Right atrium auricular region (tissue), 2 donors: ENCODE measurements at places on chromosomes 12 and 14. TPM values are rescaled to one million over a fixed set of nuclear protein-coding genes. Genes with fewer than 3 reads are reported as not detected.
A peak's percentile ranks its signal among the peaks of the same experiment; 100 is the strongest.

GRCh38 chr12:22709292-22709691 is 84.3 kb downstream of the ETNK1 start:
- H3K27ac ChIP-seq: no peak overlapping the region
- no peak overlapping the region for H3K4me3 ChIP-seq
- no peaks in the 10 kb centered on the region for H3K4me1 ChIP-seq
- DNase-seq: no peak
- H3K36me3 ChIP-seq: no peaks in the 10 kb centered on the region

ZNF219 gene
- 66.6 TPM for total RNA-seq

DNA sequence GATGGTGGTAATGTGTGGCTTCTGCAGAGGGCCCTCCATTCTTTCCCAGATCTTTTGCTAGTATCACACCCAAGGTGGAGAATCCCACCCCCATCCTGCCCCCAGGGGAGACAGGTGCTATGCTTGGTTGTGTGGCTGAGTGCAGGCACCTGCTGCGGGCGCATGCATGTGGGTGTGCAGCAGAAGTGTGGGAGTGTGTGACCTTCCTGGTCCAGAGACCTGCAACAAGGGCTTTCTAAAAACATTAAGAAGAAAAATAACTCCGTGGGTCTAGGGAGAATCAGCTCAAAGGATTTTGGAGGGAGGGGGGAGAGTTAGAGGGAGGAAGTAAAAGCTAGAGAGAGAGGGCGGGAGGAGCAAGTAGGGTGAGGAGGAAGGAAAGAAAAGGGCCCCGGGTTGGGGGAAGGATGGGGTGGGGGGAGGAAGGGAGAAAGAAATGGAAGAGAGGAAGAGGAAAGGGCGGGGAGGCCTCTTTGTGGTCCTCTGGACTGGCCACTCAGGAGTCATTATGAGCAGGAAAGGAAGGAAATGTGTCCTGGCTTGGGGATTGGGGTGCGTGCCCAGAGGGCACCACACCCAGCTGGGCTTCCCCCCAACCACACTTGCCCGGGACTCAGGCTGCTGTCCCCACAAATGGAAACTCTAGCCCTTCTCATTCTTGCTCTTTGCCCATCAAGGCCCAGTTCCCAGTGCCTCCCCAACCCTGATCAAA is 3.1 kb upstream of the FIGNL2 start:
- H3K27ac ChIP-seq: no peak overlapping the region
- peaks cover 9% of the 10 kb centered on the region for H3K27me3 ChIP-seq
- no peaks in the 10 kb centered on the region for H3K36me3 ChIP-seq

DNA sequence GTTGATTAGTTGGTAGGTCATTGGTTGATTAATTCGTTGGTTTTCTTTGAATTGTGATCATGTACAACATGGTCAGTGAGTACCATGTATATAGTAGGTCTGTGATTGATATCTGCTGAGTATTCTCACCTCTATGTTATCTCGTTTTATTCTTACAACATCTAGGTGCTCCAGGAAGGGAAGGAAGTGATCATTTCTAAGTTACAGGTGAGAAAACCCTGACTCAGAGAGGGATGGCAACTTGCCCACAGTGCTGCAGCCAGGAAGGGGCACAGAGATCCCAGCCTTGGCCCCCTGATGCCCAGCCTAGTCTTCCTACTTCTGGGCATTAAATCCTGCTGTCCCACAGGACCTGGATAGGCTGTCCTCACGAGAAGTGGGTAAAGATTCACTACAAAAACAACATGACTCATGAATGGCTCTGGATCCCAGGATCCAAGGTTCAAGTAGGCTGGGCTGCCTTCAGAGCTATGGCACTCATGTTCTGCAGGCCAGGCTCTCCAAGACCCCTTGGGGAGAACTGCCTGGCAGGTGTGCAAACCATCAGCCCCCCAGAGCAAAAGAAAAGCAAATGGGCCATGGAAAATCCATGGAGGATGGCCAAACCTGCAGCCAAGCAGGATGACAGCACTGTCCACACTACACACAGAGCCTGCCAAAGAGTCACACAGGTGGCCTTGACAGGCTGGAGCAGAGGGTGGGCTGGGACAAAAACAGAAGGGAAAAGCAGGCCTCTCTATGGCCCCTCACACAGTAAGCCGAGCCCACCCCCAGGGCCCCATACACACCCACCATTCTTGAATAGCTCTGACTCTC is 146.2 kb downstream of the BCL11B start:
- no peak overlapping the region for H3K4me3 ChIP-seq
- H3K27me3 ChIP-seq: no peaks in the 10 kb centered on the region
- no peak overlapping the region for H3K27ac ChIP-seq
- no peaks in the 10 kb centered on the region for H3K4me1 ChIP-seq

DNA sequence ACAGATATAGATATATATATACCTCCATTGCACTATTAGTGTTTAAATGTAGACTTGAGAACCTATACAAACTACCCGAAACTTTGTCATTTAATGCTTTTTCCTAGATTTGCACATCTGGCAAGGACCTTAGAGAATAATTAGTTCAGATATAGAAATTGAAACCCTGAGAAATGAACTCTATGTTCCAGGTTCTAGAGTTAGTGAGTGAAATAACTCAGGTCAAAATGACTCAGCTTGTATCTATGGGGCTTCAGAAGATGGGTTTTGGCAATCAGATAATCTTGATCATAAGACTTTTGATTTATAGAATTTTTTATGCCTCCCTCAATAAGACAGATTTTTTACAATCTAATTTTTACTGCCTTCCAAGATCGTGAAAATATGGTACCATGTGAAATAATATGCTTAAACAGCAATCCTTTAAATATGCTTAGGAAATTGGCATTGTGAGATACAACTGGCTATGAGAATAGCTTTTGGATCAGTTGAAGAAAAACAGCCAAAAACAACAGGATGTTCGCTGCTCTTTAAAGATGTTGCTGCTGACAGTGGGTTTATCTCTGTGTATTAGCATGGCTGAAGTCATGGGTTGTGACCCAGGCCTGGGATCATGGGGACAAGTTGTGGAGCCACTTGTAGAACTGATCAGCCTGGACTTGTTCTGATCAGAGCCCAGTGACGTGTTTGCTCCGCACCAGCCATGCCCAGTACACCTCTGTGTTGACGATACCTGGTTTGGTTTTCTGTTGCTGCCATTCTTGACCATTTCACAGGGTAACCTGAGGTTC is 63.6 kb downstream of the TTLL5 start:
- H3K4me1 ChIP-seq: peaks cover 37% of the 10 kb centered on the region
- no peaks in the 10 kb centered on the region for H3K36me3 ChIP-seq
- H3K27ac ChIP-seq: peak overlapping the region; percentile 47
- H3K4me3 ChIP-seq: no peak overlapping the region
- H3K27me3 ChIP-seq: no peaks in the 10 kb centered on the region

DNA sequence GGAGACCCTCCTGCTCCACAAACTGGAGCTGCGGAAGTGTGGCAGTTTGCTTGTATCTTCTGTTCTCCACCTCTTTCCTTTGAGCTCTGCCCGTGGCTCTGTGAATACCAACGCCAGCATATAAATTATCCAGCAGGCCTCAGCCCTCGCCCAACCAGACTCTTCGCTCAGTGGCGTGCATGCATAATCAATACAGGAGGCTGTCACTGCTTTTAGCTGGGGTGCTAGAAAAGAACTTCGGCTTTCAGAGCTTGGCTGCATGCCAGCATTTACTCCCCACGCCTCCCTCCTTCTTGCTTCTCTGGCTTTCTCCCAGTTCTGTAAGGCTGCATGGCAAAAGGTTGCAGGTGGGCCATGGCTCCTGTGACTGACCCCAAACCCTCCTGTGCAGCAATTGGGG is 26.9 kb downstream of the NRXN3 start:
- H3K4me3 ChIP-seq: no peak overlapping the region
- no peak for DNase-seq
- no peak overlapping the region for H3K27ac ChIP-seq
- H3K4me1 ChIP-seq: no peaks in the 10 kb centered on the region
- H3K36me3 ChIP-seq: no peaks in the 10 kb centered on the region

- no peak for DNase-seq
- no peaks in the 10 kb centered on the region for H3K36me3 ChIP-seq
- H3K27me3 ChIP-seq: no peaks in the 10 kb centered on the region
Observed at GRCh38 chr12:114167431-114167830, 201.3 kb upstream of the RBM19 start.

OTOGL gene
- 10.9 TPM for total RNA-seq

DNA sequence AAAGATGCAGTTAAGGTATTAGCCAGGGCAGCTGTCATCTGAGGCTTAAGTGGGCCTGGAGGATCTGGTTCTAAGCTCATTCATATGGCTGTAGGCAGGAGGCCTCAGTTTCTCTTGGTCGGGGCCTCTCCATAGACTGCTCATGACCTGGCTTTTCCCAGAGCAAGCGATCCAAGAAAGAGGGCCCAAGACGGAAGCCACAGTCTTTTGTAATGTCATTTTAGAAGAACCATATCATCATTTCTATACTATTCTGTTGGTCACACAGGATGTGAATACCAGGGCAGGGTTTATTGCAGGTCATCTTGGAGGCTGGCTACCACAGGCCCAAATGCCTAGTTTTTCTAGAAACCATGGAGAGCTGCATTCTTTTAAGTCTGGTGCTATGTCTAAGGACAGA is 47.7 kb downstream of the GNG2 start:
- no peaks in the 10 kb centered on the region for H3K36me3 ChIP-seq
- H3K27ac ChIP-seq: no peak overlapping the region
- H3K4me1 ChIP-seq: no peaks in the 10 kb centered on the region

ATXN3 gene
- 17.9 TPM for total RNA-seq

GALNT9 gene
- 10.8 TPM for total RNA-seq

- no peaks in the 10 kb centered on the region for H3K36me3 ChIP-seq
- H3K4me1 ChIP-seq: no peaks in the 10 kb centered on the region
- DNase-seq: no peak
- no peaks in the 10 kb centered on the region for H3K27me3 ChIP-seq
- no peak overlapping the region for H3K27ac ChIP-seq
- H3K4me3 ChIP-seq: no peak overlapping the region
Observed at GRCh38 chr14:87199381-87199780, 793.6 kb downstream of the GALC start.

CMA1 gene
- not detected for total RNA-seq

GPRC5A gene
- total RNA-seq: 14.3 TPM

GRCh38 chr12:91110311-91110924 is 876 bp downstream of the LUM start:
- H3K36me3 ChIP-seq: no peaks in the 10 kb centered on the region
- DNase-seq: no peak
- H3K4me1 ChIP-seq: no peaks in the 10 kb centered on the region
- H3K27ac ChIP-seq: peak overlapping the region; percentile 41
- H3K27me3 ChIP-seq: no peaks in the 10 kb centered on the region
- peak overlapping the region; percentile 18 for H3K4me3 ChIP-seq

DNA sequence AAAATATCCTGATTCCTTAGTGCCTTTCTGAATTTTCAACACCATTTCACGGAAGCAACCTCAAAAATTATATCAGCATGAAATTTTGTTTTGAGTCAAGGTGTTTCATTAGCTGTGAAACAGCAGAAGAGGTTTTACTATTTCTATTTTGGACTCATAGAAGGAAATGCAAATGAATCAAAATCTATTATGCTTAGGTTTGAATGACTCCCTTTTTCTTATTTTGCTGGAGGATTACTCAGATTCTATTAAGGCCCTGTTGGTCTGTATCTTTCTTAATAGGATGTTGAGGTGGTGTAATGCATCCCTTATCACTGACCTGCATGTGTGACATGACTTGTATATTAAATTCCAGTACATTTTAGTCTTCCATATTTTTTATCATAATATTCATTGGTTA is 165.8 kb downstream of the TMTC2 start:
- H3K27me3 ChIP-seq: no peaks in the 10 kb centered on the region
- no peaks in the 10 kb centered on the region for H3K4me1 ChIP-seq
- H3K27ac ChIP-seq: no peak overlapping the region
